ENCODE measurements at places on chromosomes 16 and 17. TPM values are rescaled to one million over a fixed set of nuclear protein-coding genes. Genes with fewer than 3 reads are reported as not detected.
A peak's percentile ranks its signal among the peaks of the same experiment; 100 is the strongest.

TBC1D3H gene
- total RNA-seq, result not detected

NPIPA5 gene
- total RNA-seq, result 12.3 TPM

DNA sequence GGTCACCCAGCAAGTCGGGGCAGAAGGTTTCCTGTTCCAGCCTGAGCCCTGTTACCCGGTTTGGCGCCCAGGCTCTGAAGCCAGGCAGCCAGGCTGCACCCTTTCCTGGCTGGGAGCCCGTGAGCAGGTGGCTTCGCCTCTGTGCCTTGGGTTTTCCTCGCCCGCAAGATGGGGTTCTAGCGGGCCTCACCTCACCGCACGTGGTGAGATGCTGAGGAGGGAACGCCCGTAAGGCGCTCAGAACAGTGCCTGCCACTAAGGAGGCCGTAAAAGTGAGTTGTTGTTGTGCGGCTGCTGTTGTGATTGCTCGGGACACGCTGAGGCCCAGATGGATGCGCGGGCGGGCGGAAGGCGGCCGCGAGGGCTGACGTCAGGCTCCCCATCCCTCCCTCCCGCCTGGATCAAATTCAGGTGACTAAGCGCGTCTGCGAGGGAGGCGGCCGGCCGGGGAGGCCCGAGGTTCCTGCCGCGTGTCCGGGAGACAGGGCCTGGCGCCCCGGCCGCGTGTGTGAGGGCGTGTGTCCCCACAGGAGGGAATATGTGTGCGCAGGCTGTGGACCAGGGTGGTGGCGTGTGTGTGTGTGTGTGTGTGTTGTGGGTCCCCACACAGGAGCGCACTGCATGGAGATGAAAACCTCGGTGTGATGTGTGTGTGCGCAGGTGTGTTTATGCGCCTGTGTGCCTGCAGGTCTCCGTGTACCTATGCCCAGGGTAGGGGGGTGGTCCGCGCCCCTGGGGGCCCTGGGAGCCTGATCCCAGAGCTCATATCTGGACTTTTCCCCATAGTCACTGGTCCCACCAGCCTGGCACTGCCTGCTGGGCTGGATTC, 4.3 kb downstream of the CAMKK1 start:
- H3K4me3 ChIP-seq, result no peak overlapping the region
- no peak for DNase-seq

DNA sequence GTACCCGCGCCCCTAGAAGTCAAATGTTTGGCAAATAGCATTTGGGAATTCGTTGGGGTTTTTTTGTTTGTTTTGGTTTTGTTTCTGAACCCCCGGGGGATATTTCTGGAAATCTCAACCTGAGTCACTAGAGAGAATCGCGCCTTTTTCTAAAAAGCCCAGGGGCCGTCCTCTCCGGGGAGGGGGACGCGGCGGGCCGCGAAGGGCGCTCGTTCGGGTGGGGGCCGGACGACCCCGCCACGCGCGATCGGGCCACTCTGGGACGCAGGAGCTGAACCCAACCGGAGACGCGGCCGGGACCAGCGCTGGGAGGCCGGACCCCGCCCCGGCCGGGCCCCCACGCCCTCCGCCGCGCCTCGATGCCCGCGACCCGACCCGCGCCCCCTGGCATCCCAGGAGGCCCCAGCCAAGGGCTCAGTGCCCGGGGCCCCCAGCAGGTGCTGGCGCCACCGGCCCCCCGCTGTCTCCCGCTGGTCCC, 302 bp downstream of the LITAF start:
- DNase-seq, result no peak
- no peaks in the 10 kb centered on the region for H3K36me3 ChIP-seq
- no peaks in the 10 kb centered on the region for H3K27me3 ChIP-seq
- H3K27ac ChIP-seq, result peak overlapping the region; percentile 91

DNA sequence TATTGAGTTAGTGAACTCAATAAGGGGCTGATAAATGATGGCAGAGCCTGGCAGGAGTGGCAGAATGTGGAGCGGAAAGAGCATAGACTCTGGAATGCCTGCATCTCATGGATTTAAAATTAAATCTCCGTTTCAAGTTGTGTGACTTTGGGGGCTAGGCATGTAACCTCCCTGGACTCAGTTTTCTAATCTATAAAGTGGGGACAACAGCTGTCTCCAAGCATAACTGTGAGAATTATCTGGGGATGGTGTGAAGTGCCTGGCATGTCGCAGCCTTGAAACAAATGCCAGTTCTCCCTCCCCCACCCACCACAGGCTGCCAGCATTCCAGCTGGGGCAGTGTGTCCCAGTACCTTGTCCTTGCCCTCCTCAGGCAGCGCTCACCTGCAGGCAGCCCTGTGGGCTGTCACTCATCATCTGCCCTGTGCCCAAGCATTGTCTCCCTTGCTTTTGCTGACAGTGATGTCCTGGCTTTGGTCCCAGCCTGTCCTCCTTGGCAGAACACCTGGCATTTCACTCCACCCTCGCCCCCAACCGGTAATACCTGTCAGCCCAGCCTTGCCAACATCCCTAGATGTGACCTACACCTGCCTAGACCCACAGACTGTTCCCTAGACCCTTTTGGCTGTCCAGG, 129.6 kb downstream of the MRM1 start:
- H3K4me3 ChIP-seq, result no peak overlapping the region
- H3K27me3 ChIP-seq, result peaks cover 44% of the 10 kb centered on the region
- DNase-seq, result no peak
- no peaks in the 10 kb centered on the region for H3K36me3 ChIP-seq
- H3K27ac ChIP-seq, result no peak overlapping the region

- H3K27ac ChIP-seq, result peak overlapping the region; percentile 82
- peak; percentile 48 for DNase-seq
- peak overlapping the region; percentile 68 for H3K4me3 ChIP-seq
- peaks cover 23% of the 10 kb centered on the region for H3K4me1 ChIP-seq
Observed at GRCh38 chr16:54932737-54933254, 2.1 kb downstream of the IRX5 start.

- DNase-seq, result no peak
- H3K27ac ChIP-seq, result no peak overlapping the region
- H3K36me3 ChIP-seq, result peaks cover 58% of the 10 kb centered on the region
- peaks cover 44% of the 10 kb centered on the region for H3K4me1 ChIP-seq
- H3K27me3 ChIP-seq, result no peaks in the 10 kb centered on the region
- H3K4me3 ChIP-seq, result no peak overlapping the region
Observed at GRCh38 chr17:57109393-57110151, 24.5 kb downstream of the AKAP1 start.

GRCh38 chr17:3011891-3012290, 51.5 kb downstream of the OR1D5 start:
- H3K27me3 ChIP-seq, result no peaks in the 10 kb centered on the region
- DNase-seq, result peak; percentile 23
- peaks cover 19% of the 10 kb centered on the region for H3K36me3 ChIP-seq
- H3K4me1 ChIP-seq, result no peaks in the 10 kb centered on the region
- H3K4me3 ChIP-seq, result no peak overlapping the region
- no peak overlapping the region for H3K27ac ChIP-seq

DDX5 gene
- 964 TPM for total RNA-seq

DNA sequence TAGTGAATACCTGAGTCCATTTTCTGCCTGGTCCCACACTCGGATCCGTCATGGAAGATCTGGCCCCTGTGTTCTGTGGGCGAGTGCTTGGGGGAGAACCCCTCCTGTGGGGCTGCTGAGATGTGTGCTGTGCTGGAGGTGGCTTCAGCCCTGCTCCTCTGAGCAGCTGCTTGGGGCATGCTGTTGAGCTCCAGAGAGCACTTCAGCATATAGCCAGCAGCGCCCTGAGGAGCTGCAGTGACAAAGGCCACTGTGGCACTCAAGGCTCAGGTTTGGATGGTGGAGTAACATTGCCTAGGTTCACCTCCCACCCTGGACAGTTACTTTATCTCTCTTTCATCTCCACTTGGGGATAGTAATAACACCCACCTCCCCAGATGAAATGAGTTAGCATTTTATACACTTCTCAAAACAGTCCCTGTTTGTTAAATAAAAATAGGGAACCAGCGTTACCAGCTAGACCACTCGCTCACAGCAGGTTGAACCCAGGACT, 75.3 kb downstream of the KSR1 start:
- H3K4me1 ChIP-seq, result peaks cover 88% of the 10 kb centered on the region
- H3K4me3 ChIP-seq, result no peak overlapping the region
- no peak for DNase-seq
- no peaks in the 10 kb centered on the region for H3K36me3 ChIP-seq
- H3K27me3 ChIP-seq, result no peaks in the 10 kb centered on the region

STAC2 gene
- total RNA-seq, result 0.30 TPM

GRCh38 chr17:49935526-49936210, 33.3 kb upstream of the DLX4 start:
- H3K4me3 ChIP-seq, result no peak overlapping the region
- H3K27me3 ChIP-seq, result peaks cover 28% of the 10 kb centered on the region
- H3K27ac ChIP-seq, result no peak overlapping the region
- no peak for DNase-seq

DRC7 gene
- total RNA-seq, result 4.3 TPM

ATP2C2 gene
- total RNA-seq, result 56.2 TPM

GRCh38 chr17:10836966-10837590, 809 bp downstream of the PIRT start:
- no peak for DNase-seq
- H3K4me3 ChIP-seq, result no peak overlapping the region

FZD2 gene
- 7.4 TPM for total RNA-seq
